ENCODE measurements at places on chromosomes 3 and 15.

GRCh38 chr3:113157408-113158030 lies 53.8 kb upstream of the BOC start:
- DNase-seq: no peak

DNA sequence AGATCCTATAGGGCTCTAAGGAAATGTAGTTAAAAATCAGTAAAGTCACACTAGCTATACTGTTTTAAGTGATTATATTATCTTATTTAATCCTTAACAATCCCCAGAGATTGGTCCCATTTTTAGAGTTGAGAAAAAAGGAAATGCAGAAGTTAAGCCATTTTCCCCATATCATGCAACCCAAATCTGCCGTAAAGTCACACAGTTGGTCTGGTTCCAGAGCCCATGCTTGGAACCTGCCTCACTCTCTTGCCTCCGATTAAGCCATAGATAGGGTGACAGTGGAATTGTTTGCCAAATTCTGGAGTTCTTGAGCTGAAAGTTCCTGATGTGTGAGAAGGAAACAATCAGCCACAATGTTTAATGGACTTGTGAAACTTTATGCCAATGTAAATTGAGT lies 2.3 kb upstream of the P2RY13 start:
- no peak for DNase-seq

GRCh38 chr15:84111575-84111974 lies 124.0 kb upstream of the GOLGA6L4 start:
- no peak for DNase-seq

GRCh38 chr15:99507504-99508310 lies 58.1 kb upstream of the MEF2A start:
- no peak for DNase-seq

DNA sequence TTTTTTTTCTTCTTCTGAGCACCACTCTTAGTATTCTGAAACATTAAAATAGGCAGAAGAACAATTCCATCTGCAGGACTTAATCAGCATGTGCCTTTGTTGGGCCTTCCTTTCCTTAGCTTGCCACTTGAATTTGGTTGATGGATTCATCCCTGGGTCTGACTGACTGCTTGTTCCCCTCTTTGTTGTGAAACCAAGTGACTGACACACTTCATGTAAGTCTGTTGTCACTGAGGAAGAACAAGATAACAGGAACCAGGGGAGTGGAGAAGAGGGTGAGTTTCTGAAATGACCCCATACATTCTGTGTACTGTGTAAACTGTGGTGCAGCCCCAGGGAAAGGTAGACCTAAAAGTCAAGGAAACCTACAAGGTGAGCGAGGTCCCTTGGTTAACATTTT lies 188.7 kb upstream of the TBC1D5 start:
- DNase-seq: no peak

GRCh38 chr15:32828507-32829186 lies 110.8 kb downstream of the GREM1 start:
- no peak for DNase-seq

- no peak for DNase-seq
These were observed 7.3 kb upstream of the HEG1 start for GRCh38 chr3:125062904-125063618.

DNA sequence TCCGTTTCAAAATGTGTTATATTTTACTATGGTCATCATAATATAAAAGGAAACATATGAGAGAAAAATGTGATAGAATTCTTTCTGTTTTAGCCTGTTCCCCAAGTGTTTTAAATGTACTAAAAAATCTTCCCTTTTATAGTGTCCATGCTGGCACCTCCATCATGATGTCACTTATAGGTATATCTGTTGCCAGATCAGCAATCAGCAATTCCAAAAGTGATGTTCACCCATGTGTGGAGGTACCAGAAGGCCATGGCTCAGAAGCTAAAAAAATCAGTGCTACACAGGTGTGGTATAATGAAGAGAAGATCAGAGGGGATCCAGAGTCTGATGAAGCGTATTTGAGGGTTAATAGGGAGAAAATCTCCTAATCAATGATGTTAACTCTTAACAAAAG lies 1.1 kb upstream of the GPR15 start:
- DNase-seq: no peak

DNA sequence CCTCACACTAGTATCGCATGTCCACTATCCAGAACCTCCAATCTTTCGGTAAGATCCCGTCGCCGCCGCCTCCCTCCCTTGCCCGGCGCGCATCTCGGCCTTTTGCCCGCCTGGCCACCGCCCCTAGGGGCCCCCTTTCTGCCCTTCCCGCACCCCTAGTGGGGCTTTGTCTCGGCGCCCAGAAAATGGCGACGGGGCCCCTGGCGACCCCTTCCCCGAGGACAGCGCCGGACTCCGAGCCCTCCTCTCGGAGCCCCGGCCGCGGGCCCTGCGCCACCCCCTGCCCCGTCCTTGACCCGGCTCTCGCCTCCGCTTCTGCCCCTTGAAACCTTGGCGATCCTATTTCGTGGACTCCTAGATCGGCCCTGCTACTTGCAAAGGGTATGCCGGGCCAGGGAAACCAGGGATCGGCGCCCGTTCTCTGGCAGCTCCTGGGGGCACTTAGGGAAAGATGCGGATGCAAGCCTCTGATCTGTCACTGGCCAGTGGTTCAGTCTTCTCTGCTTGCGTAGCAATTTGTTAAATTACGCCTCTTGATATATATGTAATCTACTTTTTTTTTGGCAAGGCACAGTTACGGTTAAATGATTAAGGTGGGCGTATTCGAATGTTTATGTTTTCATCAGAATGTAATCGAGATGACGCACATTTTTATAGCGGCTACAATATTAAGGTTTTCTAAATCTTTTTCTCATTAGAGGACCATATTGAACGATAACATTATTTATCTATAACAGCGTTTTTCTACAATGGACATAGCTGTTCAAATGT lies 603 bp downstream of the EIF1B start:
- DNase-seq: no peak

All from KG1 (cell line).